AG08396 (cell line): ENCODE measurements at places on chromosomes 2 and 18.

DNA sequence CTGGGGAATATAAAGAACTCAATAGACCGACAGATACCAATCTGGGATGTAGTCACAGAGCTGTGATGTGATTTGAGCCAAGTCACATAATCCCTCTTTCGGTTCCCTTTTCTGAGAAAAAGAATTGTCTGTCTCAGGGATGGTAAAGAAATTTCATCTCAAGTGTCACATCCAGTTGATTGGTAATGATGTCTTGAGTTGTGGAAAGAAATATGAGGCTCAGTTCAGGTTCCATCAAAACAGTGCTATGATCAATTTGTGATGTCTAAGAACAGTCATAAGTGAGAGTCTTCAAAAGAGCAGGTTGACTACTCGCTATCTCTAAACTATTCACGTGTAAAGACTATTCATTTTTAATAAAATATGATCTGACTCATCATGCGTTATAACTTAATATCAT lies 223.3 kb downstream of the METTL4 start:
- no peak for DNase-seq

GRCh38 chr18:8882632-8883408 lies 177.5 kb downstream of the MTCL1 start:
- DNase-seq: no peak

GRCh38 chr2:101105654-101106053 lies 45.5 kb downstream of the TBC1D8 start:
- no peak for DNase-seq

- no peak for DNase-seq
These were observed 24.5 kb downstream of the BCL2L11 start for GRCh38 chr2:111145103-111145760.

- no peak for DNase-seq
These were observed 291.8 kb downstream of the ICOS start for GRCh38 chr2:204228169-204228886.

DNA sequence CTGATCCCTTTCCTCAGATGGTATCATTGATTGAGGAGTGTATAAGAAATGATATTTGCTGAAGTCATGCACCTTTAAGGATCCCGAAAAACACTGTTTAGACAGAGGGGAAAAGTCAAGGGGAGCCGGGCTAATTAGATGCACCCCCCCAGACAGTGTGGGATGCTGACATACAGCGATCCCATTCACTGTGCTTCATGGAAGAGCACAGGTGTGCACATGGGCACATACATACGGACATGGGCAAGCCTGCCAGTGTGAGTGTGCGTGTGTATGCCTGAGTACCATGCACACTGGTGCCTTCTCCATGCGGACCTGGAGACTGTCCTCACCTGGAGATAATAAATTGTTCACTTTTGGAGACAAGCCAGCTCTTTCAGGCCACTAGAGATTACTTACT lies 22.6 kb downstream of the MEIS1 start:
- no peak for DNase-seq
